NCI-H460 (cell line): ENCODE measurements at places on chromosomes 4 and X.
A peak's percentile ranks its signal among the peaks of the same experiment; 100 is the strongest.

- DNase-seq = no peak
Observed at GRCh38 chr4:108384544-108384943, 215.8 kb upstream of the LEF1 start.

GRCh38 chrX:22542641-22543040 is 269.9 kb downstream of the CBLL2 start:
- no peak for DNase-seq

GRCh38 chr4:184389978-184390900 is 84.1 kb downstream of the IRF2 start:
- no peak for DNase-seq

DNA sequence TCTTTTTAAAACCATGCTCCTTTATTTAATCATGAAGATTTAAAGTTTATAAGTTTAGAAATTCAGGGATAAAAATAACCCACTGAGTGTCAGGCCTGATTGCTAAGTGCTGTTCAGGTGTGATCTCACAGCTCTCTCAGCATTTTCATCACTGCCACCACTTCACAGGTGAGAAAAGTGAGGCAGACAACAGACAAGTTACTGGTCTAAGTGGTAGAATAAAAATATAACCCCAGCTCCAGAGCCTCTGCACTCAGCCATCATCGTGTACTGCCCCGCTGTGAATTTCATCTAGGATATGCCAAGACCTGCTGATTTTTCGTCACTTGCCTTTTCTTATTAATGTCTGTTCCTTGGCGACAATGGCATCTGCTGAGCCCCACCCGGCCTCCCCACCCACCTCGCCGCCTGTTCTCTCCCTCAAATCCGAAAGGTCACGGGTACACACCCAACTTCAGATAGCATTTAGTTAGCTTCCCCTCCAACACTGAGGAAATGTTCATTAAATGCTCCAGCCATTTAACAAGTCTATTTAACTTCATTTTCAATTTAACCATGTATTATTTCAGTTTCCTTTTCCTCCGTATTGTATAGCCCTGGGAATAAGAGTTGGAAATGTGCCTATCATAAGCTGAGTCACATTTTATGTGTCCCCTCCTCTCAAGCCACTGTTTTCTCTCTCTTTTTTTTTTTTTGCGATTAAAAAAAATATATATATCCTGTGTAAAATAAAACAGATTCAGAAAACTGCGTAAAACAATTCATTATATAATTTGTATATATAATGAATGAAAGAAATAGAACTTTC is 236.5 kb downstream of the CBR4 start:
- no peak for DNase-seq

GRCh38 chrX:134174273-134174660 is 62.7 kb upstream of the CCDC160 start:
- no peak for DNase-seq

GRCh38 chr4:109125084-109125483 is 177.4 kb downstream of the COL25A1 start:
- no peak for DNase-seq

DNA sequence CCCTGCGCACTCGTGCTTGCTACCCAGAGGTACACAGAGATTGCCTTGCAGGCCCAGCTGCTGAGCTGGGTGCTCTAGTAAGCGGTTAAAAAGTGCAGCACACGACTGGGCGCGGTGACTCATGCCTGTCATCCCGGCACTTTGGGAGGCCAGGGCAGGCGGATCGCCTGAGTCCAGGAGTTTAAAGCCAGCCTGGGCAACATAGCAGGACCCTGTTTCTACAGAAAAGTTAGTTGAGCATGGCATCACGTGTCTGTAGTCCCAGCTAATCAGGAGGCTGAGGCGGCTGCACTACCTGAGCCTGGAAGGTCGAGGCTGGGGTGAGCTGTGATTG is 5.5 kb downstream of the UVSSA start:
- no peak for DNase-seq

- DNase-seq = peak; percentile 27
Observed at GRCh38 chrX:27336466-27337091, 126.6 kb downstream of the PPP4R3C start.

GRCh38 chr4:1169171-1169671 is 3.2 kb downstream of the SPON2 start:
- DNase-seq = no peak
